ENCODE measurements at places on chromosomes 3 and 15.

GRCh38 chr3:113533534-113533892 is 1.2 kb downstream of the SIDT1 start:
- no peak for DNase-seq

DNA sequence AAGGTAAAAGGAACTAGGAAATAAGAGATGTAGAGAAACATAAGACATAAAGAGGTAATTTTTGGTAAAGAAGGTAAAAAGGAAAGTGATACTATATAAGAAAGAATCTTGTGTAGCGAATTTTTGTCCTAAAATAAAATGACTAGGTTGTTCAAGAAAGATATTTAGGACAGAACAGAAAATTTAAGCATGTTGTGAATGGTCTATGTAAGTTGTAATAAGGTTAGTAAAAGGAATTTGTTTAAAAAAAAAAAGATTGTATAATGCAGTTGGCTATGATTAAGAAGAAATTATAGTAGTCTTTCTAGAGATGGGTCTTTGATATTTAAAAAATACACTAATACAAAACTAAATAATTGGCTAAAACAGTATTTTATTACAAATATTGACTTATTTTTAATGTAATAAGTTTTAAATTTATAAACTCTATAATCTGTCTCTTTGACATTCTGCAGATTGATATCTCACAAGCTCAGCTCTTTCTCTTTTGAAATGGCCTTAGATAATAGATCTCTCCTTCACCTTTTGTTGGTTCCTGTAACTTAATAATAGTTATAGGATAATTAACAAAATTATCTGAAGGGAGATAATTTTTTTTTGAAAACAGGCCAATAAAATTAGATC is 3.7 kb upstream of the SLC41A3 start:
- no peak for DNase-seq

DNA sequence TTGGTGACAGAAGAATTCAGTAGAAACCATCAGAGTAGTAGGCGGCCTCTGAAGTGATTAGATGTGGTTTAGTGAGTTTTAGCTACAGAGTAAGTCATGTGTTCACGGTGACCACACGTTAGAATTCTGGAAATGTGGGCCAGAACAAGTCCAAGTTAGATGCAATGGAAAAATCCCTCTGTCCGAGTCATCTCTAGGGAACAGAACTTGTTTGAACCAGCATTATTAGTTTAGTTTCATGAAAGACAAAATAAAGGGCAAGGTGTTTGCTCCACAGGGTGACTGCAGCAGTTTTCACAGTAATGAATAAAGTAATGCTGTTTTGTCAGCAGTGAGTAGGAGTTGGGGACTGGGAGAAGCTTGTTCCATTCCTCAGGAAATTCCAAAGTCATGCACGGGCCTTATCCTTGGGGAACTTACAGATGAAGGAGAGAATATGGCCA is 100.2 kb downstream of the CGNL1 start:
- DNase-seq: no peak

GRCh38 chr15:64046421-64047153 is at the start of gene DAPK2:
TSS of gene DAPK2 (minus strand) at chr15:64046485. CDS start at chr15:64040261, 6,224 bp downstream.
- peak; percentile 86 for DNase-seq

GRCh38 chr3:12727937-12728336 is 31.1 kb downstream of the TMEM40 start:
- DNase-seq: no peak
